ENCODE measurements at places on chromosomes 3 and 15. TPM values are rescaled to one million over a fixed set of nuclear protein-coding genes. Genes with fewer than 3 reads are reported as not detected.

Gene TM4SF1
- 140 TPM for total RNA-seq

Gene GRM2
- total RNA-seq = 0.17 TPM

Gene RPL35A
- total RNA-seq = 371 TPM

Gene OXSR1
- 34.3 TPM for total RNA-seq

All from smooth muscle cell of trachea (primary cell).